ENCODE measurements at places on chromosomes 1 and 21.

GRCh38 chr21:41260428-41260827 lies 56.2 kb upstream of the FAM3B start:
- DNase-seq = no peak

DNA sequence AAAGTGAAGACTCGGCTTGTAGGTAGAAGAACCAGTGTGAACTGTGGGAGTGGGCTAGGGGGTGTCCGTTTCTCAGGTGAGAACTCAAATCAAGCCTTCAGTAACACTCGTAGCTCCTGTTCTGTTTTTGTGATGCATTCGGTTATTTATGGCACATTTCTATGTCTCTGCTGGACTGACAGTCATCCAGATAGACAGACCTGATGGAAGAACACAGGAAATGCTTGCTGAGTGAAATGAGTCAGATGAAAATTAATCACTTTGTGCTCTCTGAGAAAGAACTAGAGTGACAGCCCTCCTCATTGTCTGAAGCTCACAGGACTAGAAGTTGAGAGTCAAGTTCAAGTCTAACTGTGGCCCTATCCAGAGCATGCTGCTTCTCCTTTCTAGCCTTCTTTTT lies 360.1 kb upstream of the PLXNA2 start:
- no peak for DNase-seq

- no peak for DNase-seq
Measured at GRCh38 chr1:93672477-93673162, 9.0 kb downstream of the BCAR3 start.

DNA sequence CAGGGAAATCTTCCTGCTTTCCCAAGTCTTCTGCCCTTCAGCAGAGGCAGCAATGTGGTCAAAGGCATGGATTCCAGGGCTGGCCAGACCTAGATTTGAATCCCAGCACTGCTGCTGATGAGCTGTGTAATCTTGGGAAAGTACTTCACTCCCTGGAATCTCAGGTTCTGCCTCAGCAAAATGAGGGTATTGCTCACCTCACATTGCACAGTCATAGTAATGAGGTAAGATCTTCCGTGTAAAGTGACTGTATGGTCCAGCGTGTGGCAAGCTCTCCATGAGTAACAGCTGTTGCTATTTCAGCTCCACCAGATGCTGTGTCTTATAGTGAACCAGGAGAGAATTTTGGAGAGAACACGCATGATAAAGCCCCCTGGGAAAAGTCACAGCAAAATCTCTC lies 56.1 kb upstream of the F3 start:
- no peak for DNase-seq

GRCh38 chr1:212794561-212795014 lies 2.9 kb downstream of the TATDN3 start:
- DNase-seq = peak; percentile 41

DNA sequence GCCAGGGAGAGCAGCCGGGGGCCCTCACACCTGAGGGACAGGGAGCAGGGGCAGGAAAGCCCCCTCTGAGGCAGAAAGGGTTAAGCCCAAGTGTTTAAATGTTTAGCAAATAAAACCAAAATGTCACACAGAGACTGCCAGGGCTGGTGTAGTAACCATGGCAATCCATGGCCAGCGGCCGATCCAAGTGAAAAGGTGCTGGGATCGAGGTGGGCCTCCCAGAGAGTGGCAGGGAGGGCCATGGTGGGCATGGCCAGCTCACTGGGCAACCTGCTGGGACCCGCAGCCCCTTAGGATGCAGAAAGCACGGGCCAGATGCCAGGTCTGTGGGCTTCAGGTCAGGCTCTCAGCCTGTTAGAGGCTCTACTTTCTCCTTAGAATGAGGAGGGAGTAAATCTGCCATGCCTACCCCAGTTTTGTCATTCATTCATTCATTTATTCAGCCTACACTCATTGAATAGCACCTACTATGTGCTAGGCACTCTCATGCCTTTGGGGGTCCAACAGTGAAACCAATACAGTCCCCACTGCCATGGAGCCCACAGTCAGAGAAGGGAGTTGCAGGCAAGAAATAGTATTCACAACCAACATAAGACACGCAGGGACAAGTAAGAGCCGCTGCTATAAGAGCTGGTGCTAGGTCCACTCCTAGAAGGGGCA lies 56.1 kb downstream of the KCNN3 start:
- DNase-seq = no peak

- DNase-seq = no peak
Measured at GRCh38 chr1:46175243-46175642, 356 bp downstream of the TSPAN1 start.

GRCh38 chr1:205028924-205029323 lies 14.1 kb upstream of the CNTN2 start:
- DNase-seq = no peak

DNA sequence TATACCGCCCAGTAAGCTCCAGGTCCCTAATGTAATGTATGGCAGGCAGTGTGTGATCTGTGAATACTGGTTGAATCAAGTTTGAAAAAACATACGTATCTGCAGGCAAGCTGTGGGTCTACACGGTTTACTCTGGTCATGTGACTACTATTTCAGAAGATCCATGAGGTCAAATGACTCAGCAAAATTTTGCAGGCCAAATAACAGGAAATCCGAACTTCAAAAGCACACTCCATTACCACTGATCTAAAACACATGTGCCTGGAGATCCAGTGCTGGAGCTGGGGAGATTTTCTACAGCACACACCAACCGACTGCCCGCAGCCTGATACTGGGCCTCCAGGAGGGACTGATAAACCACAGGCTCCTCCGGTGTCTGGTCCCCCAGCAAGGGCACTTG lies 64.5 kb upstream of the SLC44A3 start:
- no peak for DNase-seq

GRCh38 chr1:9459816-9460407 lies 79.4 kb upstream of the SLC25A33 start:
- DNase-seq = no peak

GRCh38 chr1:198373376-198373775 lies 167.1 kb downstream of the ATP6V1G3 start:
- DNase-seq = no peak

- no peak for DNase-seq
Measured at GRCh38 chr1:9881838-9882249, 28.2 kb downstream of the CTNNBIP1 start.

DNA sequence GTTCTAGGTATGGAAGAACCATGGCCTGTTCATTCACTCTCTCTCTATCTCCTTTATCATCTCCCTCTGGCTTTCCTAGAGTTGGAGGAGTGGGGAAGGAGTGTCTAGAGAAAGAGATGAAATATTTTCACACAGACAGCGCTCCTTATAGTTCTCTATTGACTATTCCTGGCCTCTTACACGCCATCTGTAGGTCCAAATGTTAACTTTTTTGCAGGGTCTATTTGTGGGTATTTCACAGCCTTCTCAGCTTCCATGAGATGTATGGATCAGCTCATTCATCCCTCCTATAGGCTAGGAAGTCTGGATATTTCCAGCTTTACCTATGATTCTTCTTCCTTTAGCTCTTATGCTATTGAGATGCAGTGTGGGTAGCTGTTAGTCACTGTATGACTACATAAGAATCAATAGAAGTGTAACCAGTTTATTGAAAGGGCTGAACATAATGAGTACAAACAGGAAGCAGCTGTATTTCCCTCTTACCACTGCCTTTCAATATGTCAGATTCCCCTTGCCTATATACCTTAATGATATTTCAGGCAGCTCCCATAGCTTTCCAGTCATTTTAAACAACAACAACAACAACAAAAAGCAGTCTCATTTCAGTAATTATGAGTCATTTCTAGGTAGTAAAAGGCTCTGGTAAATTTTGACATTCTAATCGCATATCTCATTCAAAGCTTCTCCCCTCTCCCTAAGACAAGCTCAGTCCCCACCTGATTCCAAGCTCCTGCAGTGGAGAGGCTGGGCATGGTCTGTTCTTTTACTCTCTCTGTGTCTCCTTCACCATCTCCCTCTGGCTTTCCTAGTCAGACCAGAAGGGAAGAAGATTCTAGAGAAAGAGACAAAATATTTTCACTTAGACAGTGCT lies 149.5 kb downstream of the TTLL7 start:
- DNase-seq = no peak

GRCh38 chr1:106435269-106435668 lies 621.2 kb upstream of the PRMT6 start:
- no peak for DNase-seq

DNA sequence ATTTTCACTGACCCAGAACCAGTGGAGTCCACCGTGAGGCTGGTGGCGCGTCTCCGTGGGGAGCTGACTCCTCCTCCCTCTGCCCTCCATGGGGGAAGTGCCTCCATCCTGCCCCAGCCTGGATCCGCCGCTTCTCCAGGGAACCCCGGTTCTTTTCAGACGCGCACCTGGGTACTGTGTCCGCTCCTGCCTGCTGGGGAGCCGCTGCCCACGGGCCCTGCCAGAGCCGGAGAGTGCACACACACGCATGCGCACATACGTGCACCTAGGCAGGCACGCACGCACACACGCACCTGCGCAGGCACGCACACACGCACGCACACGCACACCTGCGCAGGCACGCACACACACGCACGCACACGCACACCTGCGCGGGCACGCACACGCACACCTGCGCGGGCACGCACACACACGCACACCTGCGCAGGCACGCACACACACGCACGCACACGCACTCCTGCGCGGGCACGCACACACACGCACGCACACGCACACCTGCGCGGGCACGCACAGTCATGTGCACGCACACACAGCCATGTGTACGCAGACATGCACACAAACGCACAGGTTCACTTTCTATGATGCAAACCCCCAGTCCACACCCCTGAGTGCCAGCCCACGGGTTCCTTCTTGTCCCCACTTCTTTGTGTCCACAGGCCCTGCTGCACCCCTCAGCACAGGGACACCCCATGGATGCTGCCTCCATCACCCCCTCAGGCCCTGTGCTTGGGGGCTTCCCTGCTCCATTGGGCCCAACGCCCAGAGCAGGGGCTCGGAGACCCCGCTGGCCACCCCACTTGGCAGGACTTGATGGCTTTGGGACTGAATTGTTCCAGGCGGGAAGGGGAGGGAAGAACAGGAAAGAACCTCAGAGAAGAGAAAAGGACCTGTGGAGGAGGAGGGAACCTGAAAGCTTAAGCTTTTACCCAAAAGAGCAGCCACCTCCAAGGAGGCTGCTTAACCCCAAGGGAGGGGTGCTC lies 42.7 kb downstream of the MORN1 start:
- no peak for DNase-seq

DNA sequence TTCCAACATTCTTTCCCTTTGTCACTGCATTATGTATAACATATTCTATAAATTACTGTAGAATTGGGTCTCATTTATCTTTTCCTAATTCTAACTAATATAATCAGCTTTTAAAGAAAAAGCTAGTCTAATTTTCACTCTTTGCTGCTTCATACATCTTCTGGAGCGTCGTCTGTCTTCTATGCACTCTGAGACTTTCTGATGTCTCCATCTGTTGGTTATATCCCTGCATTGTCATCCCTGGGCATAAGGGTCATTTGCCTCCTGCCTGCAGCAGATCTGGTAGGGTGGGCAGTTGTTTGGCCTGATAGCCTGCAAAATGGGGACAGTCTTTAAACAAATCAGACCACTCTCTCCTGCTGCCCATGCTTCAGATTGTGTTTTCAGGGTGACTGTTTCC lies 40.8 kb upstream of the DYNLT5 start:
- DNase-seq = no peak

GRCh38 chr1:89179343-89179742 lies 3.5 kb upstream of the GBP7 start:
- no peak for DNase-seq

DNA sequence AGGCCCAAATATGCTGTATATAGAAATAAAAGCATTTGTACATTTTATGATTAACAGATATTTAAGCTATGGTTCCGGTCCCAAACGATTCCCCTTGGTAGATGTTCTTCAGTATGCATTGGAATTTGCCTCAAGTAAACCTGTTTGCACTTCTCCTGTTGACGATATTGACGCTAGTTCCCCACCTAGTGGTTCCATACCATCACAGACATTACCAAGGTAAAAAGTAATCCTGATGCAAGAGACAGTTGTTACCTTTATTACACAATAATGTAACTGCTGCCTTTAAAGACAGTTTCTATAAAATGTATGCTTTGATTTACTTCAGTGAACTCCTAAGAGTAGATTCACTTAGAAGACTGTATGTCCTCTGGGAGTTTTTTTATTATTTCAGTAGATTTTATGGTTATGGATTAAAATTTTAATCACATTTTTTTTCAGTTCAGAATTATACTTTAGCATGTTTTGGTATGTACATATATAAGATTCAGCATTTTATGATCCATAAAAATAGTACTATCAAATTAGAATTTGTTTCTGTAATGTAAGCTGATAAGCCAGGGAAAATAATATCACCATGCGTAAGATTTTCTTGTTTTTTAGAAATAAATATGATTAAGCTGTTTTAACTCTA lies 96.5 kb downstream of the USP25 start:
- peak; percentile 60 for DNase-seq

DNA sequence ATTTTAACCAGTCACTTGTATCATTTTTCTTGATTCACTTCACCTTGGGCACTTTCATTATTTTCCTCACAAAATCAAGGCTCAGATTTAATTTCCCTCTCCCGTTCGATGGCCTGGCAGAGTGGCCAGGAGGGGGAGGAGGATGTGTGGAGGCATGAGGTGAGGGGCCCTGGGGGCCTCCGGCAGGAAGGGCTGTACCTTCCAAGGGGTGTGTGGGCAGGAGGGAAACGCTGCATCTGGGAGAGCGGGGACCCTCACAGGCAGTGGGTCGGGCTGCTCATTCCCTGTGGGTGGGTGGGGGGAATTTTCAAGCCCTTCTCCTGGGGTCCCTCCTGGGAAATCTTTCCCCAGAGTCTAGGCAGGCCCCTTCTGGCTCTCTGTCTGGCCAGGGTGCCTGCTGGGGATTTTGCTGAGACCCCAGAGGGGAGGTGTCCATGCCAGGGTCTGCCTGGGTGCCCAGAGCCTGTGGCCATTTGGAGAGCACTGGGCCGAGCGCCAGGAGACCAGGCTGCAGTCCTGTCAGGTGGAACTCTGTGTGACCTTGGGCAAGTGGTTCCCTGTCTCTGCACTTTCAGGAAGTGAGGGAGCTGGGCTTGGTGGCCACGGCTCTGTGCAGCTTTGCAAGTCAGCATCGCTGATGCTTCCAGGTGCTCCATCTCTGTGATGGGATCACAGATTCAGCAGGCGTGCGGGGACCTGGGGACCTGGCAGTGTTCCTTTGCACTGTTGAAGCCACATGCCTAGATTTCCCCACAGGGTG lies 81.9 kb upstream of the C1orf174 start:
- no peak for DNase-seq

GRCh38 chr1:43997295-43997999 lies 6.0 kb downstream of the CCDC24 start:
- no peak for DNase-seq

DNA sequence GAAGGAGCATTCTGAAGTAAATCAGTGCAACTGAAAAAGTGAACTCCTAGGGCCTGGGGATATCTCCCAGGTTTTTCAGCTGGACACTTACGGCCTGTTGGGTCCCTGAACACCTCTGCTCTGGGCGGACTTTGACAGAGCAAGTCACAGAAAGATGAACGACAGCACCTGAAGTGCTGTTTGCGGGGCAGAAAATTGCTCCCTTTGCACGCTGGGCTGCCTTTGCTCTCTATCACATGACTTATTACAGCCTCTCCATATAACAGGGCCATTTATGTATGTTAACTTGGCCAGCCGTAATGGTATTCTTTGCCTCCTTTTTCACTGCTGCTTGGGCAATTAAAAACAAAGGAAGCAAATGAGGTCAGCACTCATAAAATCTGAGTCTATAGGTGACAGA lies 332.9 kb downstream of the BARHL2 start:
- no peak for DNase-seq

GRCh38 chr1:105073660-105074059 lies 1324.0 kb downstream of the AMY1C start:
- no peak for DNase-seq

Data from CD4-positive, alpha-beta T cell treated with Interleukin-4 for 4 hours (primary cell).